CD4-positive, alpha-beta T cell treated with Interleukin-21 for 1 hour (primary cell): ENCODE measurements at places on chromosomes 1 and 21.

- DNase-seq, result no peak
Observed at GRCh38 chr1:114703242-114703641, 7.9 kb upstream of the AMPD1 start.

GRCh38 chr21:38327984-38328383 lies 71.2 kb downstream of the KCNJ15 start:
- DNase-seq, result no peak

- DNase-seq, result no peak
Observed at GRCh38 chr1:196902344-196902743, 14.5 kb downstream of the CFHR4 start.

DNA sequence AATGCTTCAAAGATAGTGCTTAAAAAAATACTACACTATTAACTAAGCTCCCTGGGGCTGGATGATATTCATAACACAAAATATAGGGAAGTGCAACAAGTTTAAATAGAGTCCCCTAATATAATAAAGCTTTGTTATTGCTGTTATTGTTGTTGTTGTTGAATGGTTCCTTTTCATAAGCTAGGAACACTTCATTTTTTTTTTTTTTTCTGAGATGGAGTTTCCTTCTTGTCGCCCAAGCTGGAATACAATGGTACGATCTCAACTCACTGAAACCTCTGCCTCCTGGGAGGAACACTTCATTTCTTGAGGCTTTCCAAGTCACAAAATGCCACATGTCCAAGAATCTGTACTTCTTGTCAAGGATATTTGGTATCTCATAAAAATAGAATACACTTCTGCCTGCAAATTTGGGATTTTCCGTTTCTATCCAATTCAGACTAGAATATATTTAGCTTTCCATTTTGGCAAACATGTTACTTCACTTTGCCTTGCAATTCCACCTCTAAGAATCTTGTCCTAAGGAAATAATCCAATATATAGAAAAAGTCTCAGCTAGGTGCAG lies 21.1 kb downstream of the WDR47 start:
- no peak for DNase-seq

DNA sequence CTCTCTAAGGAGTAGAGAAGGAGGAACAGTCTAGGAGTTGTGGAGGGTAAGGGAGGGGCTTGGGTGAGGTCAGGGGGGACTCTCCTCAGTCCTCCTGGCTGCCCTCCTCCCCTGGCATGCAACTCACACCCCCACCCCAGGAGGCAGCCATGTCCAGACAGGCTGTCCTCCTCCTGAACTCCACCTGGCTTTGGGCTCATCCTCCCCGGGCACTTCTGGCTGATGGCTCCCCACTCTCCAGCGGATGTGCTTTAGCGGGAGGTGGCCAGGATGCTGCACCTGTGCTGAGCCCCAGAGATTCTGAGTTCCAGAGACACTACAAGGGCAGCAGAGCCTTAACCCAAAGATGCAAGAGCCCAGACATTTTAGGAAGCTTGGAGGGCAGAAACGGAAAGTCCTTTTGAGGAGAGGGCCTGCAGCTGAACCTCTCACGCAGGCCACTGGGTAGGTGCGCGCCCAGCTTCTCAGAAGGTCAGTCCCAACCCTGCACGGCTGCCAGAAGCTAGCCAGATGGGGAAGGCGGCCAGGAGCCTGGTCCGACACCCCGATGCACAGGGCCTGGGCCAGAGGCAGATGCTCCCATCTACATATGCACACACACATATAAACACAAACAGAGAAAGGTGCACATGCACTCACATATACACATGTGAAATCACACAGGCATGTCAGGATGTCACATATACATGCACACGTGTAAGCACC lies 83.4 kb downstream of the PDE9A start:
- no peak for DNase-seq

DNA sequence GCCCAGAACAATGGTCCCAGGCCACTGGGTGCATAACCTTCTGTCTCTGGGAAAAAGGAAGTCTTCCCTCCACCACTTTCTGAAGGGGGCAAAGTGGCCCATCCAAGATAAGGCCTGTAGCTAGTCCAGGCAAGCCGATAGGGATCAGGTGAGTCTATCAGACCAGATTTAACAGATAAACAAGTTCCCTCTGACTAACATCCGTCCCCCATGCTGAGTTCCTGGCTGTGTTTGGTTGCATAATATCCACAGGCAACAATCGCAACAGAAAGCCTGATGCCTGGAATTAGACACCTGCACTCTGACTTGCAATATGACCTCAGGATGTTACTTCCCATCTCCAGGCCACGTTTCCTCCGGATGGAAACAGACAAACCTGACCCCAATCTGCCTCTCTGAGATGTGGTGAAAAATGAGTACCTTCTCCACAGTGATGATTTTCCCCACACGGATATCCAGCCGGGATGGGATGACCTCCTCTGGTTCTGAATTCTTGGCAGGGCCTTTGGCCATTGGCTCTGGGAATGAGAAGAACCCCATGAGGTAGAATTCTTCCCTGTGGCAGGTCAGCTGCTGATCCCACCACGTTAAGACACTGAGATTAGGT lies 36.4 kb downstream of the YARS1 start:
- DNase-seq, result no peak

DNA sequence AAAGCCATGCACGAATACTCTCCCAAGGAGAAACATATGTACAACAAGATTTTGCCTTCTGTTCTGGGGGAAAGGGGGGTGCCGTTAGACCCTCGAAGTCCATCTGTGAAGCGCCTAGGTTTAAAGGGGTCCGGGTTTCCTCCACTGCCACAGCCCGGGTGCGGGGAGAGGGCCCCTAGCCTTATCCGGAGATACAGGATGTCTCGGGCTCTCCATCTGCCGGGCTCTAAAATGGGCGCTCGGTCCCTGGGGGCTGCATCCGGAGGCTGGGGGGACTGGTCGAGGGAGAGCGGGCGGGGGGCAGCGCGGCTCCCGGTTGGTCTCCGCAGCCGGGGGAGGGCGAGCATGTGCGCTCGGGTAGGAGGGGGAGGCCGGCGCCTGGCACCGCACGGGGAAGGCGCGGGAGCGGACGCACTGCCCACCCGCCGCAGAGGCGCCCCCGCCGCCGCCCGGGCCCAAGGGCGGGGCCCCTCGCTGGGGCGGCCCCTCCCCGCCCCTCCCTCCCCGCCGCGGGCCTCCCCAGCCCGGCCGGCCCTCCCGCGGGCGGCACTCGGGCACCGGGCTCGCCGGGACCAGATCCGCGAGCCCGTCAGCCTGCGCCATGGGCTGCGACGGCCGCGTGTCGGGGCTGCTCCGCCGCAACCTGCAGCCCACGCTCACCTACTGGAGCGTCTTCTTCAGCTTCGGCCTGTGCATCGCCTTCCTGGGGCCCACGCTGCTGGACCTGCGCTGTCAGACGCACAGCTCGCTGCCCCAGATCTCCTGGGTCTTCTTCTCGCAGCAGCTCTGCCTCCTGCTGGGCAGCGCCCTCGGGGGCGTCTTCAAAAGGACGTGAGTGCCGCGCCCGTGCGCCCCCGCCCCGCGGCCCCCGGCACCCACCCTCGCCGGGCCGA lies 63.1 kb downstream of the ELK4 start:
- DNase-seq, result no peak

- DNase-seq, result no peak
Observed at GRCh38 chr1:70495370-70495769, 84.3 kb downstream of the CTH start.

DNA sequence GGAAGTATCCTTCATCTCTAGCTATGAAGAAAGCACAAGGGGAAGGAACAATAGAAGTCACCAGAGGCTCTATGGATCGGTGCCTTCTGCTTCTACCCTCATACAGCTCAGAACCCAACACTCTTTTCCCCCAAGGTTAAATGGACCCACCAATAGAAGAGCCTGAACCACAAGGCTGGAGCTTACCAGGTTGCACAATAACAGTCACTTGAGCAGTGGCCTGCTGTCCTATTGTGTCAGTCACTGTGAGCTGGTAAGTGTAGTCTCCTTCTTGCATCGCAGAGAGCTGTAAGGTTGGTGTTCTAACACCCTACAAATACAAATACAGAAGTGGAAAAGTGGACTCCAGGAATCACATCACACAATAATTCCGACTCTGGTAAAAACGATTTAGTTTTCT lies 103.0 kb downstream of the KIAA0319L start:
- DNase-seq, result no peak

DNA sequence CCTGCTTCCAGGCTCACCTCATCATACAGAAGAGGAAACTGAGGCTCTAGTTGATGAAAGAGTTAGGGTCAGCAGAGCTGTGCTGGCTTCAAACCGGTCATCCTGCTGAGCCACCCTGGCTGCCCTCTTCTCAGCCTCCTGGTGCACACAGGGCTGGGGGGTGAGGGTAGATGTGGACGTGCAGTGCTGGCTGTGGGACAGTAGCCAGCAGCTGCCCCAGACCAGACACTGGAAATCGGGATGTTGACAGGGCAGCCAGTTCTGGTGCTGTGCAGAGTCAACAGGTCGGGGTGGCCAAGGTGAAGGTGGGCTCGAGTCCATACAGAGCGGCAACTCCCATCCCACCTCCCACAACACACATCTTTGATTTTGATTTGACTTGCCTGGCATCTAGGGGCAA lies 1.5 kb upstream of the CLCNKA start:
- no peak for DNase-seq

DNA sequence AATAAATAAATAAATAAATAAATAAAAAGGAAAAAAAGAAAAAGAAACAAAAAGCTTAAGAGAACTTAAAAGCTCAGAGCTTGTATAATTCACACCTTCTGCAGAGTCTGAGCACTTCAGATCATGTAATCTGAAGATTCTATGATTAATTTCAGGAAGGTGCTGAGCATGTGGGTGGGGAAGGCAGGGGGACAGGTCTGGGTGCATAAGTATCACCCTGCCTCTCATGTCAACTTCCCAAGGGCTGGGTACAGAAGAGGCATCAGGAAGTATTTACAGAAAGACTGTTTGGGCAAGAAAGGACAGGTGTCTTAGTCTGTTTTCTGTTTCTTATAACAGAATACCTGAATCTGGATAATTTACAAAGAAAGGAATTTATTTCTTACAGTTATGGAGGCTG lies 20.4 kb upstream of the PADI2 start:
- DNase-seq, result no peak

GRCh38 chr1:246572785-246573184 lies 6.5 kb downstream of the CNST start:
- DNase-seq, result no peak

DNA sequence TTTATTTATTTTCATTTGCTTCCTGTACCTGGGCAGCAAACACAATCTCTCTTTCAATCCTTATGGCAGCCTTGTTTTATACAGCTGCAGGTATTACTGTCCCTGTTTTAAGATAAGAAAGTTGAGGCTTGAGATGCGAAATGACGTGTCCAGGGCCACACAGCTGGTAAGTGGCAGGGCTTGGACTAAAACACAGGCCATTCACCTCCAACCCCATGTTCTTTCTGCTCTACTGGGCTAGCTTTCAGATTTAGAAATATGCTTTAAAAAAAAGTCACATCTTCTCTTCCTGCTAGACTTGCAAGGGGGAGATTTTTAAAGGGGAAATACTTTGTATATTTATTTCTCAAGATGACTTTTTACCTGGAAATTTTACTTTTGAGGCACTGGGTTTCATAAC lies 62.8 kb downstream of the CNST start:
- no peak for DNase-seq

GRCh38 chr1:234578735-234579134 lies 31.2 kb downstream of the IRF2BP2 start:
- DNase-seq, result no peak

DNA sequence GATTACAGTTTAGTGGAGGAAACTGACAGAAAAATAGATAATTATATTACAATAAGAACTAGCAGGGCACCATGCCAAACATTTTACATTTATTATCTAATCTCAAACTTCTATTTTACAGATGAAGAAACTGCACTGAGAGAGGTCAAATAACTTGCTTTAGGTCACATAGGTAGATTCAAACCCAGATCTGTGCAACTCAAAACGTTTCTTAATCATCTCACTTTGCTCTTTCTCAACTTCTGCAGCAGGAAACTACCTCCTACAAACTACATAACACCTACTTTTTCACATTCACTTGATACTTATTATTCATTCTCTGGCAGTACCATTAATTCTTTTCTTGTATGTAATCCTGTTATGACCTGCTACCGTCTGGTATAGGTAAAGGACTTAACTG lies 49.9 kb upstream of the BCL10 start:
- no peak for DNase-seq

GRCh38 chr21:35929901-35930300 lies 130.4 kb downstream of the SETD4 start:
- DNase-seq, result no peak

DNA sequence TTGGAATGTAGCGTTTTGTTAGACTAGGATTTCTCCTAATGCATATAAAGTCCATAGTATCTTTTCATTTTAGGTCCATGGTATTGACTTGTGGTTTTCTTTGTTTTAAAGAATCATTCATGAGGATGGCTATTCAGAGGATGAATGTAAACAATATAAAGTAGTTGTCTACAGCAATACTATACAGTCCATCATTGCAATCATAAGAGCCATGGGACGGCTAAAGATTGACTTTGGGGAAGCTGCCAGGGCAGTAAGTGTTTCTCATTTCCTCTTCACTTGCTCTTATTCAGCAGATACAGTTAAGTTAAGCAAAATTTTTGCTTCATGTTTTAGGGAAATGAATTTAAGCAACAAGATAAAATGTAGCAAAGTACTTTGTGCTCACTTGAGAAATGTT lies 25.4 kb downstream of the GNAI3 start:
- DNase-seq, result no peak

GRCh38 chr1:55053265-55053954 lies 14.1 kb downstream of the PCSK9 start:
- no peak for DNase-seq

- DNase-seq, result no peak
Observed at GRCh38 chr1:170307426-170307825, 161.7 kb downstream of the NTMT2 start.

DNA sequence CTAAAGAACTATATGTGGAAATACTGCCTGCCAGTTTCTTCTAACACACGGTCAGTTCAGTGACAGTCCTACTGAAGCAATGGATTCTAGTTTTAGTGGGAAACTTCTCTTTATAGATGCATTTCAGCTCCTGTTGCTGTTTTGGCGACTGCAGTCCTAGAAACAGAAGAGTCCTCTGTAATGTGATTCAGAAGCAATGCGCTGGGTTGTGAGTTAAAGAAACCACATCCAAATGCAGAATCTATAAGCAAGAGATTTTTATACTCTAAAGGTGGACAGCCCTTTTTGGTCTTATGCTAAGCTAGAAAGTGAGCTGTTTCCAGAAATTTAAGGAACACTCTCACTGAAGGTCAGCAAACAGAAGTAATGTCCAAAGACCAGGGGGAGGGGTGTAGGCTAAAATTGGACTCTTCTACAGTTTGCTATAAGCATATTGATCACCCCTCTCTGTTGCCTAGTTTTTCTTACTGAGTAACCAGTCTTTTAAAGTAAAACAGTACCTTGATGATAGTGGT lies 30.8 kb downstream of the DUSP10 start:
- no peak for DNase-seq

DNA sequence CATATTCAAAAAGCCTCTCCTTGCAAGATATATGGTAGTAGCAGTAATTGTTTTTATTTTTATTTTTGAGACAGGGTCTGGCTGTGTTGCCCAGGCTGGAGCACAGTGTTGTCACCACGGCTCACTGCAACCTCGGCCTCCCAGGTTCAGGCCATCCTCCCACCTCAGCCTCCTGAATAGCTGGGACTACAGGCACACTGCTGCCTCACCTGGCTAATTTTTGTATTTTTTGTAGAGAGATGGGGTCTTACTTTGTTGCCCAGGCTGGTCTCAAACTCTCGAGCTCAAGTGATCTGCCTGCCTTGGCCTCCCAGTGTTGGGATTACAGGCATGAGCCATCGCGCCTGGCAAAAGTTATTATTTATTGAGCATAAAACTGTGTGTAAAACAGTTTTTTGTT lies 38.4 kb downstream of the SLC66A1 start:
- no peak for DNase-seq
